ENCODE measurements at places on chromosomes 11 and 22.
A peak's percentile ranks its signal among the peaks of the same experiment; 100 is the strongest.

- DNase-seq: peak; percentile 47
These were observed 473.8 kb downstream of the OPCML start for GRCh38 chr11:133058501-133058900.

- DNase-seq: no peak
These were observed 27.2 kb downstream of the GNB1L start for GRCh38 chr22:19827341-19828034.

- DNase-seq: no peak
These were observed 74.2 kb downstream of the STIM1 start for GRCh38 chr11:3929649-3930048.

DNA sequence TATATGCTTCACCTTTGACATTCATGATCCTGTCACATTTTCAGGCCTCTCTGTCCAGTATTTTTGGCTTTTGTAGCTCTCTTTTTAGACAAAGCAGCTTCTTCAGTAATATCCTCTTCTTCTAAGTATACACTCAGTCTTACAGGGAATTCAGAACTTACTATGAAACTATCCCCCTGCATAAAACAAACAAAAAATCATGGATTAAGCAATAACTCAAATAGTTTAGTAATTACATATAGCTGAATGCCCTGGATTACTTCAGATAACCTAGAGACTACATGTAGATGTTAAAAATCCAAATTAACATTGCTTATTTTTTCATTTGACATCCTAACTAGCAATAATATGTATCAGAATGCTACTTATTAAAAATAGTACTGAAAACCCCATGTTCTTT, 5.2 kb downstream of the TAF1D start:
- no peak for DNase-seq

DNA sequence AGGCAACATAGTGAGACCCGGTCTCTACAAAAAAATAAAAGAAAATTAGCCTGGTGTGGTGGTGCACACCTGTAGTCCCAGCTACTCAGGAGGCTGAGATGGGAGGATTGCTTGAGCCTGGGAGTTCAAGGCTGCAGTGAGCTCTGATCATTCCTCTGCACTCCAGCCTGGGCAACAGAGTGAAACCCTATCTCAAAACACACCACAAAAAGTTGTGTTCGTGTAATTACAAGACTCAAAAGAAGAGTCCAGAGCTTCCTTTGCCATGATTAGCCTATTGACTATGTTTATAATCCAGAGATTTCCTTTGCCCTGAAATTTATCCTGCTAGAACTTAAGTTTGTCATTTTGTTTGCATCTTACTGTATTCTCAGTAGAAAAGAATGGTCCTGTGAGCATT, 21.0 kb downstream of the SGSM3 start:
- DNase-seq: no peak

GRCh38 chr11:122304306-122304705, 188.3 kb upstream of the BLID start:
- DNase-seq: no peak

DNA sequence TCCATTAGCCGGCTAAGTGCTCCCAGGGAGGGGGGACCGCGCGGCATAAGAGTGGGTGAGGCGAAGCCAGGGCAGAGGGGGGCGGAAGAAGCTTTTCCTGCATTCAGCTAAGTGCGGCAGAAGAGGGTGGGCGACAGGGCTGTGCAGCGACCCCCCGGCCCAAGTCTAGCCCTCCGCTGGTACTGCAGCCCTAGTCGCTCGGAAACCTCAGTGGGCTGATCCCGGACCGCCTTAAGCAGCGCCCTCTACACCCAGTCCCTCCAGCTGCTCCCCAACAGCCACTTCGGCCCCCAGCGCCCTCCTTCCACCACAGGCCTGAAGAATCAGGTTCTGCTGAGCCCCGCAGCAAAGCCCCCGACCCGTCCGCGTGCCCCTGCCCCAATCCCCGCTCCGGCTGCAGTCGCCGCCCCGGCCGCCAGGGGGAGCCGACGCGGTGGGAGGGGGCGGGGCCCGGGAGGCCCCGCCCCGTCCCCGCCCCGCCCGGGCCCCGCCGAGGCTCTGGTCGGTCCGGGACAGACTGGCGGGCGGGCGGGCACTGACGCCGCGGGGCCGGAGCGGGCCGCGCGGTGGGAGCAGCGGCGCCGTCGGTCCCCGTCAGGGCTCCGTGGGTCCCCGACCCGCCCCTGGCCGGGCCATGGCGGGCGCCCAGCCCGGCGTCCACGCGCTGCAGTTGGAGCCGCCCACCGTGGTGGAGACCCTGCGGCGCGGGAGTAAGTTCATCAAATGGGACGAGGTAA, at the start of gene PLCB3:
PLCB3 (plus strand) TSS at position 515 of the 737 bp plus-strand sequence; CDS start at position 635, 120 bp downstream.
- DNase-seq: peak; percentile 99

- no peak for DNase-seq
These were observed 14.0 kb downstream of the CD6 start for GRCh38 chr11:60985501-60985900.

GRCh38 chr11:22807855-22808570, 21.6 kb downstream of the SVIP start:
- DNase-seq: no peak

- DNase-seq: no peak
These were observed 567.9 kb downstream of the NTM start for GRCh38 chr11:131938351-131938751.

DNA sequence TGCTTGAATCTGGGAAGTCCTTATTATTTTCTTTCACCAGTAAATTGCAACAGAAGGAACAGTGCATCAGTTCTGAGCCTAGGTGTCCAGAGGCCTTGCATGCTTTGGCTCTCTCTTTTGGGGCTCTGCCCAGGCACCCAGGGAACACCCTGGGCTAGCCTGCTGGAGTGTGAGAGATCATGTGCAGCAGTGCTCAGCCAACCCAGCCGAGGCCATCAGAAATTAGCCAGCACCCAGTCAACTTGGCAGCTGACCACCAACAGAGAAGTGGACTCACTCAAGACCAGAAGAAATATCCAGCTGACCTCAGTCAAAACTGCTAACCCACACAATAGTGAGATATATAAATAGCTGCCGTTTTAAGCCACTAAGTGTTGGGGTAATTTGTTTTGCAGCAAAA, 11.2 kb upstream of the P4HA3 start:
- no peak for DNase-seq

DNA sequence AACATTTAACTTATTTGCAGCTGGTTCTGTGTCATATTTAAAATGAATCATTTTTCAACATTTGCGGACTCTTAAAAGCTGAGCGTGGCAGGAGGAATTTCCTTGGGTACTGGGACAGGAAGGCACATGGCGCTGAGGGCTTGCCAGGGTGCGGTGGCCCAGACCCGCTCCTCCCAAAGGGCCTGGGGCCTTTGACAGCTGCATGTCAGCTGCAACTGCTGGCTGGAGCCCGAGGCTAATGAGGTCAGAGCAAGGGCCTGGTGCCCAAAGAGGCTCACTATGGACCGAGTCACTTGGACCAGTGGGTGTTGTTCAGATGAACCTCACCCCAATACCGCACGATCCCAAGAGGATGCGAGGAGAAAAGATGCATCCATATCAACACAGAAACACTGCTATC, 326.9 kb downstream of the CTTN start:
- no peak for DNase-seq

DNA sequence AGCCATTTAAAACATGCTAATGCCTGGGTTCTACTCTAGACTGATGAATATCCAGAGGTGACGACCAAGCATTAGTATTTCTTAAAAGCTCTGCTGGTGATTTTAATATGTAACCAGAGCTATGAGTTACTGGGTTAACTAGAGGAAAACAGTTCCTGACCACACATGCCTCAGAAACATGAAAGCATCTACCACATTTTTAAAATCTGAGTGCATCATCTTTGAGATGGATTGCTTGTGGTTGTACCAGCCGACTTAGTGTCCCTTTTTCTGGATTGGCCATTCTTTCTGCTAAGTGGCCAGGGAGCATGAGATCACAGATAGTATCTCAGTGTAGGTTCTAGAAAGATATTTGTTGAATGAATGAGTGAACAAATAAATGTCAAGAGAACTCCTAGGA, 152.4 kb downstream of the NTM start:
- no peak for DNase-seq

- DNase-seq: no peak
These were observed 304.3 kb upstream of the NCAM1 start for GRCh38 chr11:112656772-112657428.

DNA sequence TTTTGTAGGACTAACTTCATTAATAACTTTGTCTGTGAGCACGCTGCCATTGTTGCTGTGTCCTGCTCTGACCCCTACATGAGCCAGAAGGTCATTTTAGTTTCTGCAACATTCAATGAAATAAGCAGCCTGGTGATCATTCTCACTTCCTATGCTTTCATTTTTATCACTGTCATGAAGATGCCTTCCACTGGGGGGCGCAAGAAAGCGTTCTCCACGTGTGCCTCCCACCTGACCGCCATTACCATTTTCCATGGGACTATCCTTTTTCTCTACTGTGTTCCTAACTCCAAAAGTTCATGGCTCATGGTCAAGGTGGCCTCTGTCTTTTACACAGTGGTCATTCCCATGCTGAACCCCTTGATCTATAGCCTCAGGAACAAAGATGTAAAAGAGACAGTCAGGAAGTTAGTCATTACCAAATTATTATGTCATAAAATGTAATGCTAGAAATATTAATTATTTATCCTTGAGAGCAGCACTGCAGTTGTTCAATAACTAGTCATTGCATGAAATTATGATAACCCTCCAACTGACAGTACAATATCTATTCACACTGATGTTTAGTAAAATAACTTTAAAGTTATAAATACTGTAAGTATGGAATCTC, 46.4 kb upstream of the OR5D13 start:
- peak; percentile 4 for DNase-seq

- DNase-seq: no peak
These were observed 90.4 kb upstream of the PARVA start for GRCh38 chr11:12287009-12287373.

DNA sequence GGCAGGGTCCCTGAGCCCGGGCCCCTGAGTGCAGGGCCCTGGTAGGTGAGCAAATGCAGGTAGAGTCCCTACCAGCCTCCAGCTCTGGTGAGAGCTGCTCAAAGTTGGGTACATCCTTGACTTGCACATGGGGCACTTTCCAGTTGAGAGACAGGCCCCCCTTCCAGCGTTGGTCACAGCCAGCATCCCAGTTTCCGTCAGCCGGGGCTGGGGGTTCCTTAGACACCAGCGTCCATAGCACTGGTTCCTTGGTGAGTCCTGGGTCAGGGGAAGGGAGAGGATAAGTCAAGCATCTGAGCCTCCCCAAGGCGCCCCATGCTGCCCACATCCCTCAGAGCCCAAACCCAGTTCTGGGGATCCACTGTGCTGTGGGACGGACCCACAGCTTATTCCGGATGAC, 5.6 kb downstream of the PNPLA5 start:
- peak; percentile 21 for DNase-seq

DNA sequence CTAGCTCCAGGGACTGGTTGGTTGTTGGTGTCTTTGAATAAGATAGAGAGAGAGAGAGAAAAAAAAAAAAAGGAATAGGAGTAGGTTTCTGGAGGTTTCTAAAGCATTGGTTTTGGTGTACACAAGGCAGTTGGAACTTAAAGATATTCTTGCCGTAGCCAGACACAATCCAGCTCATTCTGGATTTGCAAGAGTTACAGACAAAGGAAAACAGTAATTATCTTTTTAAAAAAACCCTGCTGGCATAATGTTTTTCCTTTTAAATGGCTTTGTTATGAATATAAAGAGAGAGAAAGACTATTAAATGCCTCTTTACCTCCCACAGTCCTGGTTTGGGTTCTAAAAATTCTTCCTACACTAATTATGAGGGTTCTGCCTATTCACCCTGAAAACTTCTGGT, 120.4 kb upstream of the RAG2 start:
- DNase-seq: no peak

DNA sequence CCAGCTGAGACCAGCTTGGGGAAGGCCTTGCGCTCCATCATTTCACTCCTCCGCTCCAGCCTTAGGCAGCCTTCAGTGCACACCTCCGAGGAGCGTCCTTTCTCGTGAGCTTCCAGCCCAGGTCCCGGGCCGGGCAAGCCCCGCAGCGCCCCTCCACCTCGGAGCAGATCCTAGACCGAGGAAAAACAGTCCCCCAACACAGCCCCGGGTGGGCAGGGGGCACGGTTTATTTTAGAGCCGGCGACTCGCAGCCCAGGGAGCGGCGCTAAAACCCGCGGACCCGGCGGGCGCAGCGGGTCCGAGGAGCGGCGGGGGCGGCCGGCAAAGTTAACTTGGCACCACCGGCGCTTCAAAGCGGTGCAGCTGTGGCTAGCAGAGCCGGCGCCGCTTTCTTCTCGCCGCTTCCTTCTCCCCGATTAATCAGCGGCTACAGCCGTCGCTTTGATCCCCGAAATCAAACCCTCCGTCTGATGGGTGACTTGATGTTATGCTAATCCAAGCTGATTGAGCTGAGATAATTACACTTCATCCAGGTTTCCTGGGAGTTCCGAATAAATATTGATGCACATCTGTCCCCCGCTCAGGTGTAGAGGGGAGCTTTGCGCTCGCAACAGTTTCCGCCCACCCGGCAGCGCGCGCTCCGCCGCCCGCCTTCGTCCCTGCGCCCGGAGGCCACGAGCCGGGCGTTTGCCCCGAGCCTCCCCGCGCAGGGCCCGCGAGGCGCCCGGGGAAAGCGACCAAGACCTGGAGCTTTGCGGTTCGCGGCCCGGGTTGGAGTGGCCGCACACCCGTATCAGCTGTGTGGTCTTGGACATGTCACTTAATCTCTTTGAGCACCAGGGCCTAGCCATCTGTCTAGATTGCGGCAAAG, 192.7 kb downstream of the BUD13 start:
- DNase-seq: peak; percentile 83

DNA sequence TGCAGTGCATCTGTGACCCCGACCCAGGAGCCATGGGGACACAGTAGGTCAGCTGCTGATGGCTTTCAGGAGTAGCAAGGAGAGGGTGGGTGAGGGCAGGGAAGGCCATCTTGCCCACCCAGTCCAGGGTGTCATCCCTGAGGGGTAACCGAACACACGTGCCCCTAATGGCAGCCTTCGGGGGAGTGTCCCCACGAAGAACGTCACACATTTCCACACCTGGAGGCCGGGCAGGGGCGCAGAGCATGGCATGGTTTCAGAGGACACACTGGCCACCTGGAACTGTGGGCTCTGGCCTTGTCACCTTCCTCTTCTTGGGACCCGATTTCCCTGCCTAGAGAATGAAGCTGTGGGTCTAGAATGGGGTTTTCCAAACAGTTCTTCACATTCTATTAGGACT, 19.4 kb upstream of the BAIAP2L2 start:
- DNase-seq: peak; percentile 23

- no peak for DNase-seq
These were observed 73.1 kb downstream of the TMPRSS5 start for GRCh38 chr11:113632981-113633380.

GRCh38 chr11:43316451-43316850, 4.7 kb downstream of the API5 start:
- DNase-seq: no peak

DNA sequence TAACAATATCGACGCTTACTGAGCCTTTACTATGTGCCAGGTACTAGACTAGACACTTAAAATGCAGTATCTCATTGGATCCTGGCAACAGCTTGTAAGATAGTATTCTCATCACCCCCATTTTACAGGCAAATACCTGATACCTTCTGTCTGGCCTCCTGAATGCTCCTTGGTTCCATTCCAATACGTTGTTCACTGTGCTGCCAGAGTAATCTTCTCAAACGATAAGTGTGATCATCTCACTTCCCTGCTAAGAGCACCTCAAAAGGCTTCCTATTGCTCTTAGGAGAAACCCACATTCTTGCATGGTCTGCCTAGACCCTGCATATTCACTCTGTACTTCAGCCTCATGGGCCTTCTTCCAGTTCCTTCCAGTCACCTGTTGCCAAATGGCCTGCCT, 1.3 kb upstream of the NRIP3 start:
- DNase-seq: no peak

Data from H7 (cell line).